CD8-positive, alpha-beta memory T cell (primary cell): ENCODE measurements at places on chromosomes 16 and 17. TPM values are rescaled to one million over a fixed set of nuclear protein-coding genes. Genes with fewer than 3 reads are reported as not detected.

C1QTNF8 gene
- total RNA-seq: not detected

PIK3R5 gene
- 30.2 TPM for total RNA-seq

GRCh38 chr17:42068979-42069378 lies 18.6 kb upstream of the C17orf113 start:
- no peak overlapping the region for H3K4me3 ChIP-seq
- no peaks in the 10 kb centered on the region for H3K36me3 ChIP-seq
- no peak for DNase-seq
- H3K27me3 ChIP-seq: peaks cover 9% of the 10 kb centered on the region
- peaks cover 13% of the 10 kb centered on the region for H3K4me1 ChIP-seq
- H3K27ac ChIP-seq: no peak overlapping the region

KCNJ12 gene
- total RNA-seq: not detected

DNA sequence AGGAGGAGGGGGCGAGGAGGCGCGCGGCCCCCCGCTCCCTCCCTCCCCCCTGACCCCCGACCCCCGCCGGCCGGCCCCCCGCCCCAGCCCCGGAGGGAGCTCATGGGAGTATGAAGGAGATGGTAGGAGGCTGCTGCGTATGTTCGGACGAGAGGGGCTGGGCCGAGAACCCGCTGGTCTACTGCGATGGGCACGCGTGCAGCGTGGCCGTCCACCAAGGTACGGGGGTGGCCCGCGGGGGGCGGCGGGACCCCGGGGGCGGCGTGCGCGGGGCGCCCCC lies 390 bp downstream of the MLLT6 start:
- H3K27ac ChIP-seq: peak overlapping the region; percentile 34
- peaks cover 28% of the 10 kb centered on the region for H3K36me3 ChIP-seq
- no peaks in the 10 kb centered on the region for H3K27me3 ChIP-seq
- peak overlapping the region; percentile 67 for H3K4me3 ChIP-seq
- H3K4me1 ChIP-seq: peaks cover 57% of the 10 kb centered on the region
- DNase-seq: no peak

DNA sequence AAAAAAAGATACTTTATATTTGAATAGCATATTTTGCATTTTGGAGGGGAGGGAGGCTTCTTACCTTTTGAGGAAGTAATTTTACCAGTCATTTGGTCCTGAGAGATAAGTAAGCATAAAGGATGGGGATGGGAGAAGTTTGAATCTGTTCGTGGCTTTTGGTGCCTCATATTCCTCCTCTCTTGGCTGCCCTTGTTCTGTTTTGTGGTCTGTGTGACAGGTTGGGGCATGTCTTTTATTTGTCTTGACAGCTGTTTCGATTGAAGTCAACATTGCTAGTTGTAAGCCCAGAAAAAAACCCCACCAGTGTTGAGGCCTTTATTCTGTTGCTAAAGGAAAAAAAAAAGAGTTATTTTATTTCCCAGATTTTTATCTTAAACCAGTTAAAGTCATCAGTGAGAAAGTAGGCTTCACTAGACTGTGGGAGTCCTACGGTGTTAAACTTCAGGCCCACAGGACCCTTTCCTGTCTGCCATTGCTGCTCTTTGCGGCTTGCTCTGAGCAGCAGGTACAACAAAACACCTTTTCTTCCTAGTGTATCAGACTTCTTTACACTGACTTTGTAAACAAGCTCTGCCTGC lies 11.4 kb downstream of the SLC7A6 start:
- peak overlapping the region; percentile 42 for H3K4me3 ChIP-seq
- peaks cover 81% of the 10 kb centered on the region for H3K4me1 ChIP-seq
- H3K27ac ChIP-seq: no peak overlapping the region
- DNase-seq: peak; percentile 63

GRCh38 chr17:80949451-80950421 lies 41.9 kb upstream of the CHMP6 start:
- H3K27ac ChIP-seq: no peak overlapping the region
- peaks cover 9% of the 10 kb centered on the region for H3K36me3 ChIP-seq
- no peak overlapping the region for H3K4me3 ChIP-seq
- H3K4me1 ChIP-seq: no peaks in the 10 kb centered on the region
- no peak for DNase-seq

- no peaks in the 10 kb centered on the region for H3K36me3 ChIP-seq
- no peaks in the 10 kb centered on the region for H3K27me3 ChIP-seq
- H3K4me3 ChIP-seq: no peak overlapping the region
- DNase-seq: no peak
- peaks cover 4% of the 10 kb centered on the region for H3K4me1 ChIP-seq
Measured at GRCh38 chr16:85591381-85591780, 21.7 kb upstream of the GSE1 start.

DNA sequence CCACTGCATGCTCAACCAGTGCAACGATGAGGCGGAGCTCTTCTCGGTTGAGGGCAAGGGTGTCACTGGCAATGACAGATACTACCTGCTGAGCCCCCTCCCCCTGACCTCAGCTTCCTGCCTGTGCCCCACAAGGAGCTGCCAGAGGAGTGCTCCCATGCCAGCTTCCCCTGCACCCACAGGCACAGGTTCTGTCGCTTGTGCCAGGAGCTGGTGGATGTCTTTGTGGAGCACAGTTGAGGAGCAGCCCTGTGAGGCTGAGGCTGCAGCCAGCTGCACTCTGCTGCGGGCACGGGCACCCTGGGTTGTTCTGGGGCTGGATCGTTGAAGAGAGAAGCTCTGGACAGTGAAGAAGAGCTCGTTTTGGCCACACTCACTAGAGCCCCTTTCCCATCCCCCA lies 165.3 kb upstream of the ZNF267 start:
- no peak overlapping the region for H3K27ac ChIP-seq
- H3K27me3 ChIP-seq: no peaks in the 10 kb centered on the region
- H3K4me1 ChIP-seq: peaks cover 13% of the 10 kb centered on the region
- peaks cover 32% of the 10 kb centered on the region for H3K36me3 ChIP-seq
- no peak for DNase-seq
- H3K4me3 ChIP-seq: no peak overlapping the region

SLC16A3 gene
- total RNA-seq: 27.5 TPM

HOXB8 gene
- not detected for total RNA-seq

ZNF764 gene
- total RNA-seq: 15.1 TPM

TBC1D3G gene
- total RNA-seq: not detected

- no peaks in the 10 kb centered on the region for H3K36me3 ChIP-seq
- H3K27ac ChIP-seq: no peak overlapping the region
- H3K27me3 ChIP-seq: peaks cover 4% of the 10 kb centered on the region
- DNase-seq: no peak
Measured at GRCh38 chr17:80408872-80409271, 6.1 kb upstream of the ENDOV start.

DNA sequence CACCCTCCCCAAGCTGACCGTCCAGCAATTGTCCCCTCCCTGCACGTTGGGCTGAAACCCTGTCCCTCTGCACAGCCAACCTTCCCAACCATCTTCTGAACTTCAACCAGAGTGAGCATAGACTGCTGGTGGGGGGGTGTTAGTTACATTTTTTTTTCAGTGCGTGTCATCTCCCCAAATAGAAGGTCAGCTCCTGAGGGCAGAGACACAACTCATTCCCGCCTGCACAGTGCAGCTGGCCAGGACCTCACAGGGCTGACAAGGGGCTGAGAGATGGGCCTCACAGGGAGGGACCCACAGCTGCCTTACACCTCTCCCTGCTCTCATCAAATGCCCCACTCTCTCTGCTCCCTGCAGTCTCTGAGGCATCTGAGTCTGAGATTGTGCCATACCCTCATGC lies 8.4 kb downstream of the SRL start:
- H3K4me3 ChIP-seq: no peak overlapping the region
- no peaks in the 10 kb centered on the region for H3K4me1 ChIP-seq
- no peaks in the 10 kb centered on the region for H3K27me3 ChIP-seq
- no peak overlapping the region for H3K27ac ChIP-seq

GRCh38 chr16:59369523-59369922 lies 635.4 kb upstream of the GOT2 start:
- no peak overlapping the region for H3K4me3 ChIP-seq
- no peaks in the 10 kb centered on the region for H3K36me3 ChIP-seq
- no peaks in the 10 kb centered on the region for H3K27me3 ChIP-seq
- no peak for DNase-seq
- H3K27ac ChIP-seq: no peak overlapping the region
- H3K4me1 ChIP-seq: no peaks in the 10 kb centered on the region

- no peak for DNase-seq
- H3K4me3 ChIP-seq: no peak overlapping the region
- no peaks in the 10 kb centered on the region for H3K36me3 ChIP-seq
Measured at GRCh38 chr16:86483-86952, 8.5 kb downstream of the MPG start.

PRSS27 gene
- 1.6 TPM for total RNA-seq

- H3K4me1 ChIP-seq: no peaks in the 10 kb centered on the region
- H3K27me3 ChIP-seq: no peaks in the 10 kb centered on the region
- no peaks in the 10 kb centered on the region for H3K36me3 ChIP-seq
- no peak overlapping the region for H3K4me3 ChIP-seq
Measured at GRCh38 chr17:76704805-76705204, 6.0 kb downstream of the MXRA7 start.

- peaks cover under 1% of the 10 kb centered on the region for H3K4me1 ChIP-seq
- H3K4me3 ChIP-seq: no peak overlapping the region
- no peaks in the 10 kb centered on the region for H3K36me3 ChIP-seq
- H3K27me3 ChIP-seq: no peaks in the 10 kb centered on the region
- no peak for DNase-seq
Measured at GRCh38 chr17:6448473-6448872, 4.2 kb downstream of the PIMREG start.

DNA sequence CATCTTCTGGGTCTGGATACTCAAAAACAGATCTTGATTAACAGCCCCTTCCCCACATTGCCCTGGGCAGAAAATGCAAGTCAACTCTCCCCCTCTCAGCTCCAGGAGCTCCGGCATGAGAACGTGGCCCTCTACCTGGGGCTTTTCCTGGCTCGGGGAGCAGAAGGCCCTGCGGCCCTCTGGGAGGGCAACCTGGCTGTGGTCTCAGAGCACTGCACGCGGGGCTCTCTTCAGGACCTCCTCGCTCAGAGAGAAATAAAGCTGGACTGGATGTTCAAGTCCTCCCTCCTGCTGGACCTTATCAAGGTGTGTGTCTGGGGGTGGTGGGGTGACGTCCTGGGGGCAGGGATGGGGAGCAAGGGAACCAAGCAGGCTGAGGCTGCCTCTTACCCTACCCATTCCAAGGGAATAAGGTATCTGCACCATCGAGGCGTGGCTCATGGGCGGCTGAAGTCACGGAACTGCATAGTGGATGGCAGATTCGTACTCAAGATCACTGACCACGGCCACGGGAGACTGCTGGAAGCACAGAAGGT lies 9.7 kb downstream of the GUCY2D start:
- H3K4me1 ChIP-seq: no peaks in the 10 kb centered on the region
- H3K4me3 ChIP-seq: no peak overlapping the region
- no peak for DNase-seq
- H3K36me3 ChIP-seq: no peaks in the 10 kb centered on the region
- H3K27me3 ChIP-seq: peaks cover 8% of the 10 kb centered on the region
- no peak overlapping the region for H3K27ac ChIP-seq

DNA sequence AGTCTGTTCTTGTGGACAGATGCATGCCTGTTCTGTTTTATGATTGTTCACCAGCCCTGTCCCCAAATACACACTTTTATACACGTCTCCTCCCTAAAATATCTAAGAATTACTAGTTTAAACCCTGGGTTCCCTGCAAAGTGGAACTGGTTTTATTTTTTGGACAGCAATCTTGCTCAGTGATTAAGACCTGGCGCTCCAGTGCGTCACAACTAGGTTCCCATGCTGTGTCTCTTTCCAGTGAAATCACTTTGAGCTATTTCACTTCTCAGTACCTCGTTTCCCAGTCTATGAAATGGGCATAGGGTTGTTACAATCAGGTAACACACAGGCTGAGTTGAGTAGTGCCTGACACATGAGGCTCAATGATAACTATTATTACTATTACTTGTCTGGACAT lies 1.1 kb downstream of the CEP20 start:
- no peaks in the 10 kb centered on the region for H3K27me3 ChIP-seq
- no peak for DNase-seq
- H3K27ac ChIP-seq: peak overlapping the region; percentile 82
- H3K4me1 ChIP-seq: peaks cover 23% of the 10 kb centered on the region

DNAH17 gene
- not detected for total RNA-seq

DNA sequence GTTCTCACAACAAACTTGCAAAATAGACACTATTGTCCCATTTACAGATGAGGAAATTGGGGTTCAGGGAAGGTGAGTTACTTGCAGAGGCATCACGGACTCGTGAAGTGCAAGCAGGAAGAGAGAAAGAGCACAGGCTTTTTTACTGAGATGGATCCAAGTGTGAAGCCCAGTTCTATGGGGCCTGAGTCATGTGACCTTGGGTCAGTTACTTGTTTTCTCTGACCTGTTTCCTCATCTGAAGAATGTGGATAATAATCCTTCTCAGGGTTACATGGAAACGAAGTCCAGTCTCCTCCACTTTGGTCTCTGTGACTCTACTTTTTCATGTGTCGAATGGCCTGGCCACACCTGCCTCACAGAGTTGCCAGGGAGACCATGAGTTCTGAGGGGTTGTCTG lies 134.4 kb downstream of the SPACA3 start:
- H3K27ac ChIP-seq: no peak overlapping the region
- H3K36me3 ChIP-seq: no peaks in the 10 kb centered on the region
- H3K4me1 ChIP-seq: no peaks in the 10 kb centered on the region
- peaks cover 6% of the 10 kb centered on the region for H3K27me3 ChIP-seq

GRCh38 chr16:48156790-48157209 lies 1.0 kb upstream of the ABCC12 start:
- H3K27me3 ChIP-seq: no peaks in the 10 kb centered on the region
- no peak overlapping the region for H3K27ac ChIP-seq
- peak; percentile 78 for DNase-seq
- H3K36me3 ChIP-seq: no peaks in the 10 kb centered on the region
- no peak overlapping the region for H3K4me3 ChIP-seq
- no peaks in the 10 kb centered on the region for H3K4me1 ChIP-seq

- H3K36me3 ChIP-seq: no peaks in the 10 kb centered on the region
- peaks cover 30% of the 10 kb centered on the region for H3K4me1 ChIP-seq
- peak overlapping the region; percentile 47 for H3K4me3 ChIP-seq
- H3K27me3 ChIP-seq: peaks cover 17% of the 10 kb centered on the region
Measured at GRCh38 chr17:4500191-4500571, 1.5 kb downstream of the SPNS2 start.
